ENCODE measurements at places on chromosomes 2 and 18. TPM values are rescaled to one million over a fixed set of nuclear protein-coding genes. Genes with fewer than 3 reads are reported as not detected.

The ITPRIPL1 gene
- total RNA-seq: 6.1 TPM

DNA sequence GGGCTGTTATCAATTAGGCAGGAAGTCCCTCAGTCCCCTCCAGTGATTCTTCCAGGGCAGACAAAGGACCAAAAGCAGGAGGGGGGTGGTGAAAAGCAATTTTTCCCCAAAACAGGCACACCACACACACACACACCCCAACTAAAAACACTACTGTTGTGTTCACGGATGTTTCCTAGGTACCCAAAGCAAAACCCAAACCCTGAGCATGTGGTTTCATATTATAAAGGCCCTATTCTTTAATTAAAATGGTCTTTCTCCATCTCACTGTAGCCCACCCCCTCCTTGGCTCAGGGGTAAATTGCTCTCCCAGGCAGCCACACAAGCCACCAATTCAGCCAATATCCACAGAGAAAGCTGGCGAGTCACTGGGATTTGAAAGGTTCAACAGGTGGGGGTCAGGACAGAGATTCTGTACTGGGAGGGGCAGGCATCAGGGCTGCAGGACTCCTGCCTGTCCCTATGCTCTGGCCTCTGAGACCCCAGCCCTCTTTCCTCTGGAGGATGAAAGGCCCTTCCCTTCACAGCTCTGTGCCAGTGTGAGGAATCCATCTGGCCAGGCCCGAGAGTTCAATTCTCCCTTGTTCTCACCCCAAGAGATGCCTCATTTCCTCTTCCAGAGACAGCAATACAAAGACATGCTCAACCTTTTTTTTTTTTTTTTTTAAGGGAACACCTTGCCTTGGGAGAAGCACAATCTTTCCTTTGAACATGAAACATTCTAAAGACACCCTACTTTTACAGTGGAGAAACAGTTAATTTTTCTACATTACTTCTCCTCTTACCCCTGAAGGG lies 43.6 kb downstream of the SPRED2 start:
- H3K27me3 ChIP-seq: no peaks in the 10 kb centered on the region
- H3K4me1 ChIP-seq: peaks cover 13% of the 10 kb centered on the region
- no peak overlapping the region for H3K4me3 ChIP-seq
- peak overlapping the region; percentile 64 for H3K27ac ChIP-seq

DNA sequence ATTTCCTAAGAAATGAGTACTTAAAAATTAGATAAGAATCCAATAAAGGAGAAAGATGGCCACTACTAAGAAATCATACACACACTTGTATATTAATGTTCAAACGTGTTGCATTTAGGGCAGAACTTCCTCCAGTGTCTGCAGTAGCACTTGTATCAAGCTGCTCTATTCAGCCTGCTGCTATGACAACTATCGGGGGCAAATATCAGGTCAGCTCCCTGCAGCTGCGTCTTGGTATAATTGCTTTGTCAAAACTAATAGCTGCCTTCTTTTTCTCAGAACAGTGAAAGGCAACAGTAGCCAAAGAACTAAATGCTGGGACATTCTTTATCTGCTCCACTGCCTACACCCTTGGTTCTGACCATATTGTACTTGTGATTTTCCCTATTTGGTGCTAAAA lies 300.7 kb downstream of the NOL4 start:
- no peaks in the 10 kb centered on the region for H3K36me3 ChIP-seq
- peak overlapping the region; percentile 49 for H3K27ac ChIP-seq
- H3K4me3 ChIP-seq: no peak overlapping the region
- H3K4me1 ChIP-seq: peaks cover 6% of the 10 kb centered on the region

The DTNA gene
- total RNA-seq: 34.0 TPM

DNA sequence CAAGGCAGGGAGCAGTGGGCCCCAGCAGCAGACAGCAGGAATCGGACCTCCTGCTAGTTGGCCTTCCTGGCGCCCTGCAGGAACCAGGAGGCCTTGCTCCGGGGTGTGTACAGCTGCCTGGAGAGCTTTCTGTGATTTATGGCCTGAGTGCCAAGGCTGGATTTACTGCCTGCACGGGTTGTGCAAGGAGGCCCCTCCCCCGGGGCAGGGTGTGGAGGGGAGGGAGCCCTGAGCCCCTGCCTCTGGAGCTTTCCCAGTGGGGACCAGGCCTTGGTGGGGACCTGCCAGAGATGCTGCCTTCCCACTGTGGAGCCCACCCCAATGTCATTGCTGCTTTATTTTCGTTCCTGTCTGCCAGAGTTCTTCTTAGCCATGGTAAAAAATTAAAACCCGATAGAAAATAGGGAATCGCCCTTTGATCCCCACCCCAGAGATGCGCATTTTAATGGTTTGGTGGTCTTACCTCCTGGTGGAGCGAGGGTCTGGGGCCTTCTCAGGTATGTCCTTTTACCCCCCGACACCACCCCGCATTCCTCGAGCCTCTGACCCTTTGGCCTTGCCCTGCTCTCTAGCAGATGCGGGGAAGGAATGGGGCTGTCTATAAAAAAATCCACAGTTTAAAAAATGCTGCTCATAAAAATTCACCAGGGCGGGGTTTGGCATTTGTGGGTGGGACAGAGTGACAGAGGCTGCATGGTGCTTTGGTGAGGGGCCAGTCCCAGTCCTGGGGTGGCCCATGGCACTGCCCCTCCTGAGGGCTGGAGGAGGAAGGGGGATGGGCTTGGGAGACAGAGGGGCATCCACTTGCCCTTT lies 6.9 kb upstream of the RALB start:
- peaks cover 17% of the 10 kb centered on the region for H3K4me1 ChIP-seq
- peaks cover 23% of the 10 kb centered on the region for H3K27me3 ChIP-seq
- H3K36me3 ChIP-seq: no peaks in the 10 kb centered on the region
- H3K4me3 ChIP-seq: no peak overlapping the region
- DNase-seq: peak; percentile 35

The GPR39 gene
- total RNA-seq: 4.0 TPM

DNA sequence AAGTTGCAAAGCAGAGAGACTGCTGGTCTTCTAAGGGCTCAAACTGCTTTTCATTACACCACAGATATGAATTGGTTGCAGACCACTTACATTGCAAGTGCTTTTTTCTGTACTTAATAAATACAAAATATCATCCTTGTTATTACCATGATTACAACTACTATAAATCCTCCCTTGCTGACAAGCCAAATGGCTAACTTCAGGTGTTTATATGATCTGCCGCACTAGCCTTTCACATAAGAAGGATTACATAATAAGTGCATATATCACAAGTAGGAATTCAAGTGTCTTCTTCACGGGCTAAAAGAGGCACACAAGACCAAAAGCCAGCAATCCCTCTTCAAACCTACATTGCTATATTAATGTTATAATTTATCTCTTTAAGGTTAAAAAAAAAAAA lies 373.0 kb downstream of the ZEB2 start:
- DNase-seq: no peak
- no peak overlapping the region for H3K27ac ChIP-seq
- no peak overlapping the region for H3K4me3 ChIP-seq
- H3K4me1 ChIP-seq: no peaks in the 10 kb centered on the region
- no peaks in the 10 kb centered on the region for H3K36me3 ChIP-seq

Measured in progenitor cell of endocrine pancreas (in vitro differentiated cells).